Stimulated activated CD4-positive, alpha-beta T cell treated with anti-CD3 and anti-CD28 coated beads, Interleukin-1b, Interleukin-23, amount 100 ng/mL, for 4 hours (primary cell): ENCODE measurements at places on chromosomes 4 and X.

- DNase-seq, result no peak
Measured at GRCh38 chr4:3629665-3630064, 97.4 kb upstream of the LRPAP1 start.

DNA sequence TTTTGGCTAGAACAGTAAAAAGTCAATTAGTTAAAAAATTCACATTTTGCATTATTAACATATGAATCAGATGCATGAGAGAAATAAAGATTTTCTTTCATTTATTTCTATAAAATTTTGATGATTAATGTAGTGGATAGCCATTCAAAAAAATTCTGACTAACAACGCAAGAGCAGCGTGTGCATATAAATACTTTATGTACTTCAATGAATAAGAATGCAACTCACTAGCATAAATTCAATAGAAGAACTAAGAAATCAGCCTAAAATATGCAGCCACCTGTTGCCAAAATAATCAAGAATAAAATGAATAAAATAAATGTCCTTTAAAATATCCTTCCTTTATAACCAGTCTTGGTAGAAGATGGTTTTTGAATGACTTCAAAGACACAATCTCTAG lies 471.9 kb downstream of the PDGFC start:
- no peak for DNase-seq

GRCh38 chrX:139801397-139801813 lies 93.4 kb upstream of the MCF2 start:
- no peak for DNase-seq

DNA sequence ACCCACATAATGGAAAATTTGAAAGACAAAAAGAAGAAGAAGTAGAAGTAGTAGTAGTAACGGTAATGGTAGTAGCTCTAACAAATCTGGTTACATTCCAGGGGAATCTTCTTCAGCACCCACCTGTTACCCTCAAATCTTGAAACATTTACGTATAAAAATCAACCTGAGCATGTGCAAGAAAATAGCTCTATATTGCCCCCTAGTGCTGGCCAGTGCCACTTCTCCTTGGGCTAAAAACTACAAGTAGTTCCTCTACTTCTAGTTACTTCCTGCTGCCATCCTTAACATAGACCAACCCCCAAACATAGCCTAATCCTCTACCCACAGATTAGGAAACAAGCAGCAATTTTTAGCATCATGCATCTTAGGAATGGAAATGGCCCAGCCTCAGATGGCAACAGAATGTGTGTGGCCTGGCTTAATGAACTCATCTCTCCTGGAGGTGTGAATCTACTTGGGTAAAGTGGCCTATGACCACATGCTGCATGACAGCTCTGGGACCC lies 3.1 kb downstream of the PDGFC start:
- DNase-seq, result no peak

DNA sequence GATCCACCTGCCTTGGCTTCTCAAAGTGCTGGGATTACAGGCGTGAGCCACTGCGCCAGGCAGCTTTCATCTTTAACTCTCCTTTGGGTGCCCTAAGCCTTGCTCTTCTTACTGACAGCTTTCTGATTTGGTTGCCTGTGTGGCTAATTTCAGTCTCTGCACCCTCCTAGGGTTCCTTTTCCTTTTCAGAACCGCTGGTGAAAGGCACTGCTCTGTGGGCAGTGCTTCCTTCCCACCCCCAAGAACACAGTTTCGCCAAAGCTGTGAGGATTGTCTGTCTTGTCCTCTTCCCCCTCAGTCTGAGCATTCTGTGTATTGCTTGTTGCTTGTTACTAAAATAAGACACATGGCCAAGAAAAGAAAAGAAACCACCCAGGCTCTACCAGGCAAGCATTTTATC lies 101.4 kb upstream of the FRMPD3 start:
- no peak for DNase-seq

- no peak for DNase-seq
Measured at GRCh38 chr4:145866991-145867390, 71.6 kb downstream of the ZNF827 start.

DNA sequence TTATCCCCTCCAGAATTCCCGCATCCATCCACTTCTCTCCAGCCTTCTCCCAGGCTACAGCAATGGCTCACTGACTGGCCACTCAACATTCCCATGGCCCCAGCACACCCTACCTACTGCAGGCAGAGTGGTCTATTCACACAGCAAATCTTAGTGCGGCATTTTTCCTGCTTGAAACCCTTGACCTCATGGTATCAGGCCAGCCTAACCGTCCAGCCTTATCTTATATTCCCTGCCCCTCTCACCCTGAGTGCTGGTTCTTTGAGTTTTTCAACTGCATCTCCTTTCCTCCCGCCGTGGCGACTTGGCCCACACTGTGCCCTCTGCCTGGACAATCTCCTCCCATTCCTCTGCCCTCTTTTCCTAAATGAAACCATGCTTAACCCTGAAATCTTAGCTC lies 10.0 kb upstream of the S100G start:
- no peak for DNase-seq

- DNase-seq, result no peak
Measured at GRCh38 chr4:156710365-156711192, 261.0 kb downstream of the PDGFC start.

DNA sequence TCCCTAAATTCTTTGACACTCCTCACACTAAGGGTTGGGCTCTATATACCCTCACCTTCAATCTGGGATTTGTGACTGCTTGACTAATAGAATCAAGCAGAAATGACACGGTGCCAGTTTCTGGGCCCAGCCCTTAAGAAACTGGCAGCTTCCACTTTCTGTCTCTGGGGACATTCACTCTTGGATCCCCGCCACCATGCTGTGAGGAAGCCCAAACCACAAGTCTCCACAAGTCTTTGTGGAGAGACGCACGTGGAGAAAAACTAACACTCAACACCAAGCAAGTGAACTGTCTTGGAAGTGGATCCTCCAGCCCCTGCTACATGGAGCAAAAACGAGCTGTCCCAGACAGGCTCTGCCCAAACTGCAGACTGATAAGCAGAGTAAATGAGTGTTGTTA lies 1.1 kb upstream of the EDNRA start:
- DNase-seq, result no peak

- peak; percentile 71 for DNase-seq
Measured at GRCh38 chrX:154546354-154547244, at the start of gene G6PD. Gene G6PD (minus strand): TSS chrX:154546846. CDS start chrX:154546155, 691 bp downstream.
